SHP77 treated with DMSO at 0.1 percent for 48 hours (cell line): ENCODE measurements at places on chromosomes 1 and 21.

GRCh38 chr1:30596470-30596869 is 126.9 kb downstream of the MATN1 start:
- no peak for DNase-seq

GRCh38 chr1:204647114-204647804 is 38.3 kb downstream of the LRRN2 start:
- no peak for DNase-seq

DNA sequence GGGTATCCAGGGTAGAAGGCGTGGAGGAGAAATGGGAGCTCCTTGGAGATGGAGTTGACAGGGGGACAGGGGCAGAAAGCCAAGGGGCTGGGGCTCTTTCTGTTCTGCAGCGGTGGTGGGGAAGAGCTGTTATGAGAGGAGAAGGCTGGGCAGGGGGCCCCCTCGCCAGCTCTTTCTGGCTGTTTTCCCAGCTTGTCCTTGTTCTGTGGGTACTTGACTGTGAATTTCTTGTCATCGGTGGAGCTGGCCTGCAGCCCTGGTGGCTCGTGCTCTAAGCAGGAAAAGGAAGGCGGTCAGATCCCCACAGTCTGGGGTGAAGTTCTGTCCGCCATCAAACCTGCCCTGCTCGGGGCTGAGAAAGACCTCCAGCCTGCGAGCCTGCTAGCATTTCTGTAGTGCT is 7.6 kb downstream of the ZNF683 start:
- DNase-seq: no peak

DNA sequence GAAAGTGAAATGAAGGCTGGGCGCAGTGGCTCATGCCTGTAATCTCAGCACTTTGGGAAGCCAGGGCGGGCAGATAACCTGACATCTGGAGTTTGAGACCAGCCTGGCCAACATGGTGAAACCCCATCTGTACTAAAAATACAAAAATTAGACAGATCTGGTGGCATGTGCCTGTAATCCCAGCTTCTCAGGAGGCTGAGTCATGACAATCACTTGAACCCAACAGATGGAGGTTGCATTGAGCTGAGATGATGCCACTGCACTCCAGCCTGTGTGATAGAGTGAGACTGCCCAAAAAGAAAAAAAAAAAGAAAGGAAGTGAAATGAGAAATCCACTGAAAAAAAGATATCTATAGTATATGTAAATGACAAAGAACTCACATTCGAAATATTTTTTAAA is 439.9 kb downstream of the DISC1 start:
- DNase-seq: no peak

DNA sequence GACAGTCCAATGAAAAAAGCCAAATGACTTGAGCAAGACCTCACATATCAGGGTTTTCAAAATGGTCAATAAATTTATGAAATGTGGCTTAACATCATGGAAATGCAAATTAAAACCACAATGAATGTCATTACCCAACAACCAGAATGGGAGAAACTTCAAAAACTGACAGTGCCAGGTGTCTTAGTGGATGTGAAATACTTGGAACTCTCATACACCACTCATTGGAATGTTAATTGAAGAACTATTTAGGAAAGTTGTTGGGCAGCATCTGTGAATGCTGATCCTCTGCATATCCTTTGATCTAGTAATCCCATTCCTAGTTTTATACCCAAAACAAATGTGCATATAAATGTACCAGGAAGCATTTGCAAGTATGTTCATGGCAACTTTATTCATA is 19.2 kb upstream of the BACH1 start:
- no peak for DNase-seq

DNA sequence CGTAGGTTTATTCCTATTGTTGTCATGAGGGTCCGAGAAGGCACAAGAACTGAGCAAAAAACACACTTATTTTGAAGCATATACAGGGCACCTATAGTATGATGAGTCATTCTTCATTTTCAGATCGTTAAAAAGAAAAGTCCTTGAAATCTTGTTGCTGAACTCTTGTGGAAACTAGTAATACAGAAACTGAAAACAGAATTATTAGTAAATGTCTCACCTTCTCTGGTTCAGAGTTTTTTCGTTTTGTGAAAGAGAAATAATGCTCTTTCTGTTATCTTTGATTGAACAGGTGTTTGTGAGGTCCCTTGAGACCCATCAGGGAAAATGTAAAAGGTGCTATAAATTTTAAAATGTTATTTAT is 102.0 kb upstream of the COA6 start:
- DNase-seq: no peak

GRCh38 chr1:205284420-205285144 is 37.0 kb downstream of the NUAK2 start:
- DNase-seq: peak; percentile 88

DNA sequence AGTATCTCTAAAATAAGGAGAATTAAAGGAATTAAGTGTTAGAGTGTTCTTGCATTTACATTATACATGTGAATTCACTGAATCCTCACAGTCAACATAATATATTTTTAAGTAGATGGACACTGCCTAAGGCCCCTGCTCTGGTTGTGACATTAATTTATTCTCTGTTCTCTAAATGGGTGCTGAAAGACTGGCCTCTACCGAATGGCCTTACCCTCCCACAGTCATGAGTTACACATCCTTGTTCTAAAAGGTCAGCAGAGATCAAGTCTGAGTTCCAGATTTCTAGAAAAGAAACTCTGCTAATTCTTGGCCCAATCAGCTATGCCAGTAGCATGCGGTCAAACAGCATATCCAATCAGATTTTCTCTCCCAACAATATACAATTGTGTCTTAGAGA is 193.2 kb downstream of the TM2D1 start:
- no peak for DNase-seq

- no peak for DNase-seq
Measured at GRCh38 chr1:214840356-214840755, 237.4 kb downstream of the CENPF start.

GRCh38 chr1:111739194-111739924 is at the start of gene INKA2:
TSS of gene INKA2 (minus strand) at chr1:111739395. CDS start at chr1:111739242, 153 bp downstream.
- peak; percentile 86 for DNase-seq

DNA sequence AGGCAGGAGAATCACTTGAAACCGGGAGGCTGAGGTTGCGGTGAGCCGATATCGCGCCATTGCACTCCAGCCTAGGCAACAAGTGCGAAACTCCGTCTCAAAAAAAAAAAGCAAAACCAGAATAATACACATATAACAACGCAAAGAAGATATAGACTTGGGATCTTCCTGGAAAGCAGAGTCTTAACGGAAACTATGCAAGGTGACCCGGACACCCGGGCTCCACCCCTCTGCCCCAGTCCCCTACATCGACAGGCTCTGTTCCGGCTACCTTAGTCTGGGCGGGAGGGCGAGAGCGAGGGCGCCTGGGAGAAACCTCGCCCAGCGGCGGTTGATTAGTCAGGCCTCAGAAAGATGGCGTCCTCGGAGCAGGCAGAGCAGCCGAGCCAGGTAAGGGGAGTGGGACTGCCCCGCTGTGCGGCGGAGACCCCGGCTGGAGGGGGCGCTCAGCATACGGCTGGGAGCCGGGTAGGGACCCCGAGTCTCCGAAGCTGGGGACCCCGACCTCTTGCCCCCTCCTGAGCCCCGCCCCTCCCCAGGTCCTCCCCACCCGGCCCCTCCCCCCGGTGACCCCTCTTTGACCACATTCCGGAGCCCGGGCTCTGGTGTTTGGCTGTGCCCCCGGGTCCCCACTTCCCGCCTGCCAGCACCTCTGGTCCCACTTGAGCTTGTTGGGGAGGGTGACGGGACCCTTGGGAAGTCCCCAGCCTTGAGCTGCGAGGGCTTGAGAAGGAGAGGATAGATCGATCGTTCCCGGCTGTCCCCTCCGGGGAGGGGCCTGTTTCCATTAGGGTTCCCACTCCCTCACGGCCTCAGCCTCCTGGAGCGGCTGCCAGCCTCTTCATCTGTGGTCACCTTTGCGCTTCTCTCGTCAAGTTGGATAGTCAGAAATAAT is at the start of gene PEX14:
Gene PEX14 (plus strand): TSS at position 338 of the 895 bp plus-strand sequence. CDS start 17 bp downstream, at position 355.
- DNase-seq: peak; percentile 80
